Dermis blood vessel endothelial cell (primary cell): ENCODE measurements at places on chromosomes 1 and 21. TPM values are rescaled to one million over a fixed set of nuclear protein-coding genes. Genes with fewer than 3 reads are reported as not detected.

The LIN28A gene
- not detected in 2 replicates for total RNA-seq

The SPATC1L gene
- total RNA-seq: 6.1 and 9.4 TPM in 2 replicates

The OR2T12 gene
- not detected in 2 replicates for total RNA-seq

The KRTAP10-7 gene
- total RNA-seq: not detected in 2 replicates

The PTPRF gene
- 108 and 353 TPM in 2 replicates for total RNA-seq

The DNAI4 gene
- total RNA-seq: 2.1 and 3.7 TPM in 2 replicates

The VASH2 gene
- 0.17 and 0.19 TPM in 2 replicates for total RNA-seq

The WDR26 gene
- 70.3 and 140 TPM in 2 replicates for total RNA-seq

The TMPRSS2 gene
- total RNA-seq: not detected in 2 replicates

The ZSWIM5 gene
- total RNA-seq: 5.8 and 6.5 TPM in 2 replicates

The GUCA2A gene
- not detected in 2 replicates for total RNA-seq

The OTUD7B gene
- total RNA-seq: 17.2 and 23.0 TPM in 2 replicates

The TCHH gene
- 0.05 and 0.17 TPM in 2 replicates for total RNA-seq

The LEFTY2 gene
- under 0.01 TPM in 1 of 2 replicates, not detected in the other for total RNA-seq

The CELA3B gene
- not detected in 2 replicates for total RNA-seq

The CLSTN1 gene
- total RNA-seq: 72.0 and 110 TPM in 2 replicates

The NBPF10 gene
- total RNA-seq: 0.28 and 0.34 TPM in 2 replicates

The SPRR2F gene
- total RNA-seq: not detected in 2 replicates

The KCNE1 gene
- total RNA-seq: under 0.01 and 0.14 TPM in 2 replicates

The BTF3L4 gene
- 30.7 and 43.9 TPM in 2 replicates for total RNA-seq

The BRINP3 gene
- not detected in 2 replicates for total RNA-seq

The AMY1C gene
- not detected in 2 replicates for total RNA-seq

The TRIM46 gene
- 4.1 and 4.7 TPM in 2 replicates for total RNA-seq

The PKLR gene
- 0.05 TPM in 1 of 2 replicates, not detected in the other for total RNA-seq

The GLUL gene
- 377 and 422 TPM in 2 replicates for total RNA-seq

The HAX1 gene
- 69.9 and 99.0 TPM in 2 replicates for total RNA-seq

The FRRS1 gene
- total RNA-seq: 1.1 and 2.9 TPM in 2 replicates
